ENCODE measurements at places on chromosomes 7 and 10.

DNA sequence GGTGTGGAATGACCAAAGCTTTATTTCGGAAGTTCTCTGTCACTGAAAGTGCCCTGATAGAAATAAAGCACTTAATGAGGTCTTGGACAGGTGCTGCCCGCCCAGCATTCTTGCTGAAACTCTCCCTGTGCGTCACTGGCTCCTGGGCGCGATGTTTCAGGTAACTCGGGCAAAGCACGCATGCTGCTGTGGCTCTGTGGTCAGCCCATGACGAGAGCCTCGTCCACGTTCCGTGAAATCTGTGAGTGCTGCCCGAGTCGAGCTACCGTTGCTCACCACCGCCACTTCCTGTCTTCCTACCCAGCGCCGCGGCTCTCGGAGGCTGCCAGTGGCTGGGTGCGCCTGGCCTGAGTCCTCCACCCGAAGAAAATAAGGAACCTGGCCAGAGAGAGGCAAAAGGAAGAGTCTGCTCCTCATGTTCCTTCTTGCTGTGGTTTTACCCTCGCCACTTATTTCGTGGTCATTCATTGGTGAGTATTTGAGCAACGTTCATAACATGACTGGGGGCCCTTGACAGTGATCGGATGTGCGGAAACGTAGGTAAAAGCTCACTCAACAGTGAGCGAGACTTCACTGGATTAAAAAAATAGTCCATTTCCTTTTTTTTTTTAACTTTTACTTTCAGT lies 95.5 kb downstream of the MAP3K8 start:
- DNase-seq: no peak

GRCh38 chr10:23157691-23158369 lies 34.3 kb upstream of the PTF1A start:
- DNase-seq: peak; percentile 11

DNA sequence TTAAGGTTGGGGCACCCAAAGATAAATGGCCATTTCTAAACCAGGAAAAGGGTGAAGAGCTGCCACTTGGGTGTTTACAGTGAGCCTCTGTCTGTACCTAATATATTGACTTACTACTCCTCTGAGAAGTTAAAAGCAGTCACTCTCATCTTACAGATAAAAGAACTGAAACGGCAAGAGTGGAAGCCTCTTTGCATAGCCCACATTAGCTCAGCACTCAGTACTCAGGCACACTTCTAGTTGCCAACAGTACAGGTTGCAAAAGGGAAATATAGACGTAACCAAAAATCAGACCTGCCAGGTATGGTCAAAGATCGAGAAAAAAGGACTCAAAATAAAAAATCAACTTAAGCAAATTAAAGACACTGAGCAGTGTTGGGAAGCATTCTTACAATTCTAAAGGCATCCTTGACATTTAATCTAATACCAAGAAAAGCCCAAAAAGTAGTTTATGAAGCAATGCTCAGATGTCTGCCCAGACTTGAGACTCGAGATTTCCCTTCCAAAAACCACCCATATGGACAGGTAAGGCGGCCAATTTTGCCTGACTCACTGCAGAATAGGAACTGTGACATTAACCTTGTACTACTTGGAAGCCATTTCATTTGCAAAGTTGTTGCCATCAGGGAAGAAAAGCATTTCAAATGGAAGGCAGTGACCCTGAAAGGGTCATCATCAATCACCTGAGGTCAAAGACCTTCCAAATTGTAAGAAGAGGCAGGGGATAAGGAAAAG lies 139.3 kb downstream of the SLC25A13 start:
- DNase-seq: no peak

GRCh38 chr7:52831321-52831720 lies 204.1 kb upstream of the POM121L12 start:
- peak; percentile 94 for DNase-seq

GRCh38 chr10:124659380-124659779 lies 84.8 kb downstream of the FAM53B start:
- no peak for DNase-seq

DNA sequence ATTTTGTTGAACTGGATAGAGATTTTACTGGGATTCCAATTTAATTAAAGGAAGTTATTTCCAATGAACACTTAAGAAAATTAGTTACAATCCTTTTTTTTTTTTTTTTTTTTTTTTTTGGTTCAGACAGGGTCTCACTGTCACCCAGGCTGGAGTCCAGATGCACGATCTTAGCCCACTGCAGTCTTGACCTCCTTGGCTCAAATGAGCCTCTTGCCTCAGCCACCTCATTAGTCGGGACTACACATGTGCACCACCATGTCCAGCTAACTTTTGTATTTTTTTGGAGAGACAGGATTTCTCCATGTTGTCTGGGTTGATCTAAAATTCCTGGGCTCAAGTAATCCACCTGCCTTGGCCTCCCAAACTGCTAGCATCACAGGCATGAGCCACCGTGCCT lies 2.5 kb upstream of the ARL5B start:
- no peak for DNase-seq

- no peak for DNase-seq
These were observed 47.2 kb downstream of the OSBPL3 start for GRCh38 chr7:24932815-24933214.

GRCh38 chr10:112584276-112584675 lies 137.3 kb downstream of the VTI1A start:
- DNase-seq: no peak

DNA sequence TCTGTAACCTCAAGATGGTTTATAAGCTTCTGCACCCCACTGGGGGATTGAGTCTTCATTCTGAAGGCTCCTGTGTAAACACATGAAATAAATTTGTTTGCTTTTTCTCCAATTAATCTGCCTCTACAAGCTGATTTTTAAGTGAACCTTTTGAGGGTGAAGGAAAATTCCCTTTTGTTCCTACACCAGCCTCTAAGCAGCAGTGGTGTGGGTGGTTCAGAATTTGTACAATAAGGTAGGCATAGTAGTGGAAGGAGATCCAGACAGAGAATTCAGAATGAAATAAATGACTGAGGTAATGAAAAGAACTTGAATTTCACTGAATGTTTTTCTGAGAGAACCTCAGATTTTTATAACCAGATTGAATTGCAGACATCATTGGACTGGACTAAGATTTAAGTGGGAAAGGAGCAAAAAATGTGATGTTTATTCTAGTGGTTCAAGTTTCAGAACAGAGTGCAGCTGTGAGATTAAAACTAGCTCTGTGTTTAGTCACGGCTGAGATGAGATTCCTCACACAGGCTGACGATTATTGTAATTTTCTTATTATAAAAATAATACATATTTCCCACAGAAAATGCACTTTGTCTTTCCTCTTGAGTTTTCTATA lies 1162.2 kb downstream of the TYW1 start:
- peak; percentile 54 for DNase-seq

- DNase-seq: no peak
These were observed 41.1 kb upstream of the TFEC start for GRCh38 chr7:116071629-116072028.

DNA sequence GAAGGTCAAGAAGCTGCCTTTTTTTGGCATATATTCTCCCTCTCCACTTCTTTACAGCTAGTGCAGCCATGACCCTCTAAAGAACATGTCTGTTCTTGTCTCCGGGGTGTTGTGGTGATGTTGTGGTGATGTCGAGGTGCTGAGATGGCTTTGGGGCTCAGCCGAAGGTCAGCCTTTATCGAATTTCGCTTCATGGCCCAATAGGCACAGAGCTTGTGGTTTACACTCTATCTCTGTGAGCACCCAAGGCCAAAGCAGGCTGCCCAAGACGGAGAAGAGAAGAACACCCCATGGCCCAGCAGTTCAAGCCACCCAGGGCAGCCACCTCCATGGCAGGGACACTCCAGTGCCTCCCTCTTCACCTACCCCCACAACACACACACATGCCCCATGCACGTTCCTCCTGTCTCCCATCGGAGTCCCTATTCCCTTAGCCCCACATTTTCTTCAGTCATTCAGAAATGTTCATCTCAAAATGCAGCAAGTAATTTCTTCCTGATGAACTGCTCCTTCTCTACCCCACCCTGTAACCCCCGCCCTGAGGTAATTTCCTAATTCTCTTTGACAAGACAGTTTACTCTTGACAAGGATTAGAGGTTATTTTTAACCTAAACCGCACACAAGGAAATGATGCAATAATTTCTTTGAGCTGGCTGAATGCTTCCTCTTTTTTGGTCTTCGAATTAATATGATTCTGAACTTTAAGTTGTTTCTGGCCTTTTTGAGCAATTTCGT lies 18.6 kb upstream of the ADRB1 start:
- no peak for DNase-seq

DNA sequence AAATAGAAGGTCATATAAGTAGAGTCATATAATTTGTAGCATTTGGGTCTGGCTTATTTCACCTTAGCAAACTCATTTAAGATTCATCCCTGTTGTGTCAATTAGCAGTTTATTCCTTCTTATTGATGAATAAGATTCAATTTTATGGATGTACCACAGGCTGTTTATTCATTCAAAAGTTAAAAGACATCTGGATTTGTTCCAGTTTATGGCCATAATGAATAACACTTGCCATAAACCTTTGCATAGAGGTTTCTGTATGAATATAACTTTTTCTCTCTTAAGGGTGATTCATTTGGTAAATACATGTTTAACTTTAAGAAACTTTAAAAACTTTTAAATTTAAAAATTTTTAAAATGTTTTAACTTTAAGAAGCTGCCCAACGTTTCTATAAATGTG lies 66.4 kb downstream of the CPED1 start:
- DNase-seq: no peak

DNA sequence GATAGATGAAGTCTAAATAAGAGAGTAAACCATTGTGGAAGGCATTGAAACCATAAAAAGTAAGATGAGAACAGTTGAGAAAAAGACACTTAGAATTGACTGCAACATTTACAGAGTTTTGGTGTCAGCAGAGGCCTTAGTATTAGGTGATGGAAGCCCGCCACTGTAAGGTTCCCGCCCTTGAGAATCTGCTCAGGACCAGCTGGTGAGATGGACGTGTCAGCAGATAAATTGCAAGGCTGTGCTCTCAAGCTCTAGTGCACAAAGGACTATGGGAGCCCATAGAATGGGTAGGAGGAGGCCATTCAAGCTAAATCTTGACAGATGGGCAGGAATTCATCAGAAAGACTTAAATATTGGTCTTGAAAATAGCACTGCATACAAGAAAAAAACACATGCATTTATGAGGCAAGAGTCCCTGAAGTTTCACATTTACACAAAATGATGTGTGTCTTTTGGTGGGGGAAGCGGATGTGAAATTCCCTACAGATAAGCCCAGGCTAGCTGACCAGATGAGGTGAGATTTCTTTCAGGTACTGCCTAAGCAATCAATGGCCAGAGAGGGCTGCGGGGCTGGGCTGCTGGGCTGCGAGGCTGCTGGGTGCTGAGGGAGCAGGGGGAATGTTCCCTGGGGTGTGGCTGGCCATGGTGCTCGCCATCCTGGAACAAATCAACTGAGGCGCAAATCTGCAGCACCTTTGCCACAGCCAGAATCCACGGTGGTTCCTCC lies 42.5 kb downstream of the SYPL1 start:
- DNase-seq: no peak

- no peak for DNase-seq
These were observed 227.2 kb downstream of the NSUN6 start for GRCh38 chr10:18424200-18424599.

DNA sequence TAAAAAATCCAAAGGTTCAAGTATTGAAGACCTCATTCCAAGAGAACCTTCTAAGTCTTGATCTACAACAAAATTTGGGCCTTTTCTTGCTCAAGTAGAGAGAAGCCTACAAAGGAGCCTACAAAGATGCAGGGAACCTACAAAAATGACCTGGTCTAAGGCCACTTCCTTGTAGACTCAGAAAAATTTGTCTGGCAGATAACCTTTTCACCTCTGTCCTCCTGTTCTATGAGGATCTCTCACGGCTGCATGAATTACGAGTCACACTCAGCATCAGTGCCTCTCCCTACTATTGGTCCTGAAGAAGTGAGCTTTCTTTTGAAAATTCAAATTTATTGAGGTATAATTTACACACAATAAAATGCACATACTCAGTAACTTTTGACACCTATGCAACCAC lies 29.3 kb downstream of the CCNJ start:
- DNase-seq: no peak

GRCh38 chr7:101664436-101664835 lies 35.3 kb upstream of the MYL10 start:
- no peak for DNase-seq

DNA sequence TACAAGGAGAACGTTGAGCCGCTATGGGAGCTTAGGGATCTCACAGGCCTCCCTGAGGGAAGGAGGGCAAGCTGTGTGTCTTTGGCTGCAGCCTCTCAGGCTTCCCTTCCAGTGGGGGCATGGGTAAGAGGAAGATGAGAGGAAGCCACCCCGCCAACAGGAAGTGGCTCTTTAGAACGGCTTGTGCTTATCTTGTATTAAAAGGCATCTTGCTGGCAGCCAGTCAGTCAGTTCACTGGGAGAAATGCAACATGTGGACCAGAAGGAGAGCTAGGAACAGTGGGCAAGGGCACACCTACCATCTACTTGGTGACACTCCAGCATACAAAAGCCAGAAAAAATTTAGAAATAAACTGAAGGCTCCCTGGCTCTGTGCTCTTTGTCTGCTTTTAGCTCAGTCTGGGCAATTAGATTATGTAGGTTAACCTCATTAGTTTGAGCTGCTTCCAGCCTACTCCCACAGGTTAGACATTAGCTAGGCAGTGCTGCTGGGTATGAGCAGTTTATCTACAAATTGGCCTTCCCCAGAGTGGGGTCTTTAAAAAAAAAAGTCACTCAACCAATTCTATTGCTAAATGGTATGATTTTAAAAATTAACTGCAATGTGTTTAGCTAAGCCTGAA lies 595.9 kb downstream of the KCNMA1 start:
- DNase-seq: no peak

GRCh38 chr7:91941450-91941849 lies 788 bp downstream of the AKAP9 start:
- peak; percentile 43 for DNase-seq

DNA sequence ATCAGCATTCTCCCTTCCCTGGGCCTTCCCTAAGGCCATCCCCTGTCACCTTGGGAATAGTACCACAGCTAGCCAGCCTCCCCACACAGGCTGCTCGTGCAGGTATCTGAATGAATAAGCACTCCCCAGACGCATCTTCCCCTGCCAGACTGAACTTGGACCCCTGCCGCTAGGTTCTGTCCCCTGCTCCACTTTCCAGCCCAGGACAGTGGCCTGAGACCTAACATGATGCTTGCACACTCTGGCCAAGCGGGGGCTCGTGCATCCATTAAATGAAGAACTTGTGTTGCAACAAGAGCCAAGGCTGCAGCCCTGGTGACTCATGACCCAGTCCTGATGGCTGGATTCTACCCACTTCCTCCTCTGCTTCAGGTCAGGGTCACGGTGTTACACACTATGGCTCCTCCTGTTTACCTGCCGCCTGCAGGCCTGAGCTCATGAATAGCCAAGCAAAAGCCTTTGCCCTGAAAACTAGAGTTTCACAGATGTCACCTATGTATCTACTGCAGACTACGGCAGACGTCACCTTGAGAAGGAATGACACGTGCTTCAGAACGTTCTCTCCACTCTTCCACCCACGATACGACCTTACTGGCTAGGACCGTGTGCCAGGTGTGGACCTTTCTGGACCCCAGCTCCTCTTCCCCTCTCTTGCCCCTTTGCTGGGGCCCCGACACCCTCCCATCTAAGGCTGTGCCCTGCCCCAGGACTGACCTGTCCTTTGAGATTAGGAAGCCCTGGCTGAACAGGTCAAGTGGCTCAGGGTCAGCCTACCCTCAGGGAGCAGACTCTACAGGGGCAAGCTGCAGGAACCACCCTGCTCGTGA lies 6.5 kb downstream of the ASB13 start:
- DNase-seq: no peak
